ENCODE measurements at places on chromosomes 4 and X.

DNA sequence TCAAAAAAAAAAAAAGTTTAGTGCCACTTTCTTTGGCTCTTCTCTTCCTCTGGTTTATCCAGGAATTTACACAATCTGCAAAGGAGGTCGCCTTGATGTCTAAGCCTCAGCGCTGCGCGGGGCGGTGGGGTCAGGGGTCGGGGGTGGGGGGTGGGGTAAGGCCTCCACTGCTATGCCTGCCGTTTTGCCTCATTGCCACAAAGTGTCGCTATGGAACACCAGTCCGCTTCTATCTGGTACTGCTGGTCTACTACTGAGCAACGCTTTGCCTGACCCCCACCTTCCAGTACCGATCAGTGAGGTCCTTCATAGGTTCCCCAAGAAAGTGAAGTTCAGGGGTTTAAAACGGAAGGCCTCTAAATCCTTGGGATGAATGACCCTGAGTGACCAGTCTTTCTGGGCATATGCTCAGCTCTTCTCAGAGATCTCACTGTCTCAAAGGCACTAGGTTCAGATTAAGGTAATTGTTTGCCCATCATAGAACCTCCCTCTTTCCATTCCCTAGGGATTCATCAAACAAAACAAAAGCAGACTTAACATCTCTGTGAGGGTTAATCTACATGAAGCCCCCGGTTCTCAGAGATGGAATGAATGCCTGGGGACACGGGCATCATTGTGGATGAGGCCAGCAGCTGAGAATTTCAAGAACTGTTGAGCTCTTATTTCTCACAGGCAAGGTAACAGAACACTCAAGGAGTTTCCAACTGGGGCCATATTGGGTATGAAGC, 16.9 kb upstream of the TSR2 start:
- no peak for DNase-seq

GRCh38 chrX:46327566-46328115, 217.6 kb downstream of the ZNF674 start:
- no peak for DNase-seq

DNA sequence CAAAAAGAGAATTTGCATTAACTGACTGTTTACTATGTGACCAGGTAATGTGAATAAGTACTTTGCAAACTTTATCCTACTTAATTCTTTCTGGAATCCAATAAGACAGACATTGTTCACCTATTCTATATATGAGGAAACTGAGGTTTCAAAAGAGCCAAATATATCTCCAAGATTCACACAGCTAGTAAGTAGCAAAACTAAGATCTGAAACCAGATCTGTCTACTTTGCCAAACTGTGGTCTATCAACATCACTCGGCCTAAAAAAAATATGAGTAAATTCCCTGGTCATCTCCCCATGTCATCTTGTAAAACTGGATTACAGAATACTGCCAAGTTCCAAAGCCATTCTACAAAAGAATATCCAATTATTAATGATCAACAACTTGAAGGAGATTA, 52.8 kb downstream of the ANAPC10 start:
- DNase-seq, result no peak

- no peak for DNase-seq
Measured at GRCh38 chrX:57752866-57753265, 72.8 kb upstream of the NLRP2B start.

- DNase-seq, result peak; percentile 72
Measured at GRCh38 chr4:7625071-7625470, 190.3 kb upstream of the PSAPL1 start.
